ENCODE measurements at places on chromosomes 7 and 10.

GRCh38 chr10:117673230-117674010, 130.9 kb downstream of the EMX2 start:
- no peak for DNase-seq

DNA sequence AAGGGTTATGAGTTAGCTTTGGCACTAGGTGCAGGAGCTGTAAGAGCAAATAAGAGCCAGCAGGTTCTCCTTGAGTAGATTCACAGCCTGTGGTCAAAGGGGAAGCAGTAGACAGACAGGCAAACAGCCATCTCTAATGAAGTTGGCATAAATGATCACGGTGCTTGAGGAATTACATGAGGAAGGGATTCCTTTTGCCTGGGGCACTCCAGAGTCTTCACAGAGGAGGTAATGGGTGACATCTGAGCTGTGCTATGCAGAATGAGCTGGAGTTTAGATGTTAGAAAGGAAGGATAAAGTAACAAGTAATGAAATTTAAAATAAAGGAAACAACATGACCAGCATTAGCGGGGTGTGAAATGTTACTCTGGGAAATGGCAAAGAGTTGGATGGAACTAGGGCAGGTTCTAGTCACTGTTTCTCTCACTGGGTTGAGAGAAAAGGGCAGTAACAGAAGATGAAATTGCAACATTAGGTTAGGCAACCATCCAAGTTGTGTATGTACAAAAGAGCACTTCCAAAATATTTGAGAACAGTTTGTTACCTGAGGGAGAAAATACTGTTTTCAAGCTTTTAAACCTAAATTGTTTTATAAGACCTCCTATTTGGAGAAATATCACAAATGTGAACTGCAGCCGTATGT, 613.8 kb downstream of the PHTF2 start:
- DNase-seq: no peak

- DNase-seq: no peak
Observed at GRCh38 chr10:75202321-75203045, 8.1 kb upstream of the VDAC2 start.

DNA sequence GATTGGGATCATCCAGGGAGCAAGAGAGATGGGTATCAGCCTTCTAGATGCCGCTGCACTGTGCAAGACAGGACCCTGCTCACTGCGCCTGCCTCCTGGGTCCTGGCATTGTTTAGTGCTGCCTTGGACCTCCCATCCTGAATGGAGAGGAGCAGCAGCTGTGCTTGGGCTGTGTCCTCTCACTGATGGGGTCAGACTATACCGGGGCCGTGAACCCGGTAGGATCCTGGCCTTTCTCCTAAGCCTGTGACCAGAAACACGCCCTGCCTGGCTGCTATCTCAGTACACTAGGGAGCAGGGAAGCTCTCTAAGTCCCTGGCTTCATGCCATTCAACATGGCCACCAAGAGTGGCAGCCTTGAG, 309.4 kb upstream of the ZNF32 start:
- DNase-seq: no peak

- DNase-seq: no peak
Observed at GRCh38 chr10:49616421-49617101, 2.7 kb downstream of the CHAT start.

GRCh38 chr10:78215645-78216044, 182.0 kb downstream of the RPS24 start:
- no peak for DNase-seq

DNA sequence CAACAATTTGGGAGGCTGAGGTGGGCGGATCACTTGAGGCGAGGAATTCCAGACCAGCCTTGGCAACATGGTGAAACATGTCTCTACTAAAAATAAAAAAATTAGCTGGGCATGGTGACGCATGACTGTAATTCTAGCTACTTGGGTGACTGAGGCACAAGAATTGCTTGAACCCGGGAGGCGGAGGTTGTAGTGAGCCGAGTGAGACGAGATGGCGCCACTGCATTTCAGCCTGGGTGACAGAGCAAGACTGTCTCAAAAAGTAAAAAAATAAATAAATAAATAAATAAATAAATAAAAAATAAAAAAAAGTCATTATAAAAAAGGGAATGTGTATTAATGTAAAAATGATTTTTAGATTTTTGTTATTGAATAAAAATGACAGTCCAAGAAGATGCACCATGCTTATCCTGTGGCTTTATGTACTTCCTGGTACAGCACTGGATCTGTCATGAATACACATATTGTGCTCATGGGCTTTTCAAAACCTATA, 658.8 kb upstream of the LRRN3 start:
- no peak for DNase-seq

DNA sequence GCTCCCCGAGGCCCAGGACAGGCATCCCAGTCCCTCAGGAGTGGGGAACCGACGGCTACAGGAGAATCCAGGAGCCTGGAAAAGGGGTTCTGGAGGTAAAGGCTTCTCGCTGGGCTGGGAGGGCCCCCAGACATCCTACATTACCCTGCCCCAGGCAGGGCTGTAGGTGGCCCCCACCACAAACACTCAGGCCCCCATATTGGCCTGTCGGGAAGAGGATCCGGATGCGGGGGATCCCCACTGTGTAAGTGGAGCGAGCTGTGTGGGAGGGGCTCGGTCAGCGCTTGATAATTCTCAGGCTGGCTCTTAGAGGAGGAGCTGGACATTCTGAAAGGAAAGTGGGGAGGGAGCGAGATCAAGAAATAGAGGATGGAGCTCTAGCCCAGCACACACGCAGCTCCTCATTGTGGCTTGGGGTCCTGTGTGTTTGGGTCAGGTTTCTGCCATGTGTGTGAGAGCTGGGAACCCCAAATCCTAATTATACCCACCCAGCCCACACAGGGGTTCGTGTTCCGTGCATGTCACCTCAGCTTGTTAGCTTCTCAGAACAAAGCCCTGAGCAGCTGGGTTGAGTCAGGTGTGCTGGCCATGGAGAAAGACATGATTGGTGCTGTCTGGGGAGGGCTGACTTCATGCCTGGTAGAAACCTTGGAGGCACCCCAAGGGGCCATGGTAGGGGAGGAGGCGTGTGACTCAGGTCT, 49.4 kb downstream of the ZNF467 start:
- DNase-seq: no peak

- no peak for DNase-seq
Observed at GRCh38 chr10:109914966-109915365, 8.3 kb downstream of the XPNPEP1 start.

DNA sequence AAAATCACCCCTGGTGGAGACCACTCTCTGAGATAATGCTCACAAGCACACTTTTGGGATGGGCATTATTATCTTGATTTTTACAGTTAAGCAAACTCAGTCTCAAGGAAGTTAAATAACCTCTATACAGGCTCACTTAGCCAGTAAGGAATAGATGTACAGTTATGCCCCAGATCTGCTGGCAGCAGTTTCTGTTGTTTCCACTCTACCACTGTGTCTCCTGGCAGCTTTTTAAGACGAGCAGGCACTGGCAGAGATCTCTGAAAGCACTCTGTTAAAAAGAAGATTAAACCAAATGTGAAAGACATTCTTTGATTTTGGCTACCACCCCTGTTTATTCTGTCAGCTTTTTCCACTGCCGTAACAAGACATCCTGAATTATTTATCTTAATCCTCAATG, 73.2 kb downstream of the SRI start:
- no peak for DNase-seq

DNA sequence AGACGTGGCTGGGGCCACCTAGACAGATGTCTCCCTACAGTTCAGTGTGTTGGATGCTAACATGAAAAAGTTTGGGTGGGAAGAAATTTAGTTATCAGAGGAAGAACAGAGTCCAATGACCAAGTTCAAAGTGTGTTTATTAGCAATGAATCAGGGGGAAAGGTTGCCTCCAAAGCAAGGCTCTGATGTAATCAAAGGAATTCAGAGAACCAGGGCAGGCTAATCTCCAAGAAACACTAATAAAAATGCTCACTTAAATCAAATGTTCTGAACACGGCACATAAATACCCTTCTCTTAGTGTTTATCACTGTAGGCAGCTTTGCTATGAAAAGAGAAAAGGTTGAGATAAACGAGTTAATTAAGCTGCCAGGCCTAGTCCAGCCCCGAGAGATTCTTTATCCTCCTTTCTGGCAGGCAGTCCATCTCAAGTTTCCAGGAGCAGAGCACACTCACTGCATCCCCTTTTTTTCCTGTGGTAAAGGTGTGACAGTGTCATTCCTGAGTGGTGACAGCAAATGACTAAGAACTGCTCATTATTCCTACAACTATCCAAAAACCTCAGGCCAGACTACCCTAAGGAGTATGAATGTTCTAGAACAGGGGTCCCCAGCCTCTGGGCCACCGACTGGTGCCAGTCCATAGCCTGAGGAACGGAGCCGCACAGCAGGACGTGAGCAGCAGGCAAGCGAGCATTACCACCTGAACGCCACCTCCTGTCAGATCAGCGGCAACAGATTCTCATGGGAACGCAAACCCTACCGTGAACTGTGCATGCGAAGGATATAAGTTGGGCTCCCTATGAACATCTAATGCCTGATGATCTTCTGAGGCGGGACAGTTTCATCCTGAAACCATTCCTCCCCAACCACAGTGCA, 66.9 kb upstream of the FHIP2A start:
- no peak for DNase-seq

GRCh38 chr7:116691664-116692063, 19.7 kb downstream of the MET start:
- no peak for DNase-seq

- DNase-seq: no peak
Observed at GRCh38 chr7:133268355-133268754, 15.5 kb downstream of the EXOC4 start.

DNA sequence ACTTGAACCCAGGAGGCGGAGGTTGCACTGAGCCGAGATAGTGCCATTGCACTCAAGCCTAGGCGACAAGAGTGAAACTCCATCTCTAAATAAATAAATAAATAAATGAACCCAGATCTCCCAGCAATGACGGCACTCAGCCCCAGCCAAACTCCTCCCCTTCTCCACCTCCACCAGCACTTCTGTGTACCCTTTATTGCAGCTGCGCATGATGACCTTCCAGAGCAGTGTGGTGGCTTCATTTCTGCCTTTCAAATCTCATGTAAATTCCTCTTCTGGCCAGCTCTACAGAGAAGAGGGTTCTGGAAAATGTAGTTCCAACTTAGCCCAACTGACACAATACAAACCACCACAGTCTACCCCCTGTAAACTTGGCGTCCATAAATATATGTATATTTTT, 108.5 kb downstream of the SLC37A3 start:
- DNase-seq: no peak

GRCh38 chr10:59075576-59075975, 100.9 kb upstream of the PHYHIPL start:
- no peak for DNase-seq

- DNase-seq: no peak
Observed at GRCh38 chr10:53536322-53536721, 763.7 kb upstream of the MBL2 start.

- no peak for DNase-seq
Observed at GRCh38 chr7:78066599-78066998, 268.0 kb downstream of the PHTF2 start.

GRCh38 chr10:14003517-14004184, 327.1 kb downstream of the FRMD4A start:
- DNase-seq: no peak

DNA sequence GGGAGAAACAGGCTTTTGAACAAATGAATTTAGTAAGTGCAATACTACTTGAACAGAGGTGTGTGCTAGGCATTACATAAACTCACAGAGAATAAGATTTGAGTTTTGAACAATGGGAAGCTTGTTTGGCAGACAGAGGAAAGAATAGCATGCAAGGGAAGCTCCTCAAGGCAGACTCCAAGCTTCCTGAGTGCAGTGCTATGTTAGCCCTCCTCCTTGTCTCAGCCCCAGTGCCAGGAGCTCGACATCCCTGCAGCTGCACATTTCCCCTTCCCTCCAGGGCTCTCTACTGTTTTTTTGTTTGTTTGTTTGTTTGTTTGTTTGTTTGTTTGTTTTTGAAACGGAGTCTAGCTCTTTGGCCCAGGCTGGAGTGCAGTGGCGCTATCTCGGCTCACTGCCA, 237.5 kb downstream of the IPMK start:
- DNase-seq: no peak

DNA sequence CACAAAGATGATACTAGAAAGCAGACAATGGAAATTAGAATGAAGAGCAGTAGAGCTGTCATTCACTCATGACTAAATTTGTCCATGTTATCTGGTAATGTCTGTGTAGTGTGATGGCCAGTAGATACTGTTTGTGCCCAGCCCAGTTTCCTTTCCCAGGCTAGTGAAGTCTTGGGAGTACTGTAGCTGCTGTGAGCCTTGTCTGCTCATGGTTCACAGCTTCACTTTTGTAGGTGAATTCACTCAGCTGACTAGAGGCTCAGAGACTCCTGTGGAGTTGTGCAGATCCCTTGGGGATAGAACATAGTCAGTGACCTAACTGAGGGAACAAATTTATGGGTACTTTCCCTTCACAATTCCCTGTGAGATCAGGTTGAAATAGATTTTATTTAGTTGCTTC, 572.5 kb downstream of the ARL4A start:
- no peak for DNase-seq

- no peak for DNase-seq
Observed at GRCh38 chr7:5431560-5432015, 8.0 kb upstream of the TNRC18 start.

DNA sequence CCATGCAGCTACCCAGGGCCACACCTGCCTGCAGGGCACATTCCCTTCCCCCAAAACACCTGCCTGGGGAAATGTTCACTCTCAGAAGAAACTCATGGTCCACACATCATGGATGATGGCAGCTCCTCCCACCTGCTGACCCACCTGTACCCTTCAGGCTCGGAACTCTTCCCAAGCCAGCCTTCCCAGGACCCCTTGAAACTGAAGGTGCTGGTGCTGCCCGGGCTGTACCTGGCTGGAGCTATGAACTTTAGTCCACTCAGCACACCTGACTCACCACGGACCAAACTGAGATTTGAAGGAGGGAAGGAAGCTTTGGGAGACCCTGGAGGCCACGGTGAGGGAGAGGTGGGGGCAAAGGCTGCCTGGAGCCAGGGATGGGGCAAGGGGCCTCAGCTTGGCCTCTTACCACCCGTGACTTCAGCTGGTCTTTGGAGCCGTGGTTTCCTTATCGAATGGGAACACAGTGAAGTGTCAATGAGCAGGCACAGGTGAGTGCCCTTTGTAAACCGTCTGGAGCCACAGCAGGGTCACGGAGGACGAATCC, 30.1 kb upstream of the INPP5A start:
- DNase-seq: no peak

GRCh38 chr7:30463405-30464145, 15.0 kb downstream of the NOD1 start:
- DNase-seq: no peak

All from NCI-H748 treated with DMSO at 0.1 percent for 48 hours (cell line).